Activated CD4-positive, alpha-beta T cell treated with anti-CD3 and anti-CD28 coated beads, Interleukin-10, Interleukin-2, amounts not matched to agents 100 ng/mL and 50 ng/mL, durations not matched to agents 16 hours and 8 hours (primary cell): ENCODE measurements at places on chromosomes 11 and 22.

GRCh38 chr11:12157241-12157661, 46.9 kb downstream of the MICAL2 start:
- DNase-seq: peak; percentile 81

DNA sequence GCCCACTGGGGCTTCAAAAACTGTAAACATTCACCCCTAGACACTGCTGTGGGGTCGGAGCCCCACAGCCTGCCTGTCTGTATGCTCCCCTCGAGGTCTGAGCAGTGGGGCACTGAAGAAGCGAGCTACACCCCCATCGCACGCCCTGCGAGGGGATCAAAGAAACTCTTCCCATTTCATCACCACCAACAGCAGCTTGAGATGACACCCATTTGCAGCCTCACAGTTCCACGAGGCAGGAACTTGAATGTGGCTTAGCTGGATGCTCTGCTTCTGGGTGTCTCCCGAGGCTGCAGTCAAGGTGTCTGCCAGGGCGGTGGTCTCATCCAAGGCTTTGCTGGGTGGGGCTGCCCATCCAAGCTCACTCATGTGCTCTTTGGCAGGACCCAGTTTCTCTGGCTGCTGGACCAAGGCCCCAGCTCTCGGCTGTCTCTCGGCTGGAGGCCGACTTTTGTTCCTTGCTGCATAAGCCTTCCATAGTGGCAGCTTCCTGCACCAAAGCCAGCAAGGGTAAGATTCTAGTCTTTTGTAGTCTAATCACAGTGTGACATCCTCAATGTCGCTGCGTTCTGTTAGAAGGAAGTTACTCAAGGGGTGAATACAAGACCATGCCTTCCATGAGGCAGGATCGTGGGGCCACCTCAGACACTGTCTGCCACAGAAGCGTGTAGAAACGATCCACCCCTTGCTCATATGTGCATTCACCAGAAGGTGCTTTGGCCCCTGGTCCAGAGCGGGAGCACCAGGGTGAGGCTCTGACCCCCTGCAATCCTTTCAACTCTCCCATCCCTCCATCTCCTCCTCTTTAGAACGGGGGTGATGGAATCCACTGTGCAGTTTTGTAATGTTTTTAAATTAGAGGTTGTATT, 46.2 kb upstream of the SEPTIN5 start:
- DNase-seq: no peak

DNA sequence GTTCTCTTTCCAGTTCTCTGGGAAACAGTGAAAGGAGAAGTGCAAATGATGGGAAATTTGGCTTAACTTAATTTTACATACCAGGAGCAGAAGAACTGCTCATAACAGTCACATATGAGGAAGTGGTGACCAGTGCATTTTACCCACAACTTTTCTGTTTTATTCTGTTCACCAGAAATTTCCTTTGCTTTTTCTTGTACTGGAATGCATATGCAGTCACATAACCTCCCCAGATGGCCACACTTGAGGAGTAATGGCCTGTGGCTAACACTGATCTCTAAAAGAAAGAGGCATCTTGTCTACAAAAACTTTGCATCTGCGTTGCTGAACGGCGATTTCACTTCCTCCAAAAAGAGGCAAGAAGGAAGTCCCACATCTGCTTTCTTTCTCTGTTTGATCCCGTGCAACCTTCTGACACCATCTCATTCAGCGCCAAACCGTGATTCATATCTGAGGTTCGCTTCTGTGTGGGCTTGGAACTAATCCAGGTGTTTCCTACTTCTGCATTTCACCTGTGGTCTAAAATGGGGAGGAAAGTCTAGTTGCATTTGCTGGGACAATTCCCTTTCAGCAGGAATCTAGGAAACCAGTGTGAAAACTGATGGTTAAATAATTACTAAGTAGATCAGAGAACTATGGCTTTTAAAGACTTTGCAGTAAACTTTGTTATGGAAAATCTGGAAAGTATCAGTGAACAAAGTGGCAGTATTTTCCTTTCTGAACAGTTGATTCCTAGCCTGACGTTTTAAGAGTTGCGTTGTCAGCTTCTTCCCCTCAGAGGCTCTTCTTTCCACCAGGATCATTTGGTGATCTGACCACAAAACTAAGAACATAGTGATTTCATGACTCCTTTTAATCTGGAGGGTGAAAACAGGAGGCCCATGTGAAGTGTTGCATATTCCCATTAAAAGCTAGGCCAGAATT, 4.2 kb upstream of the MPEG1 start:
- DNase-seq: peak; percentile 23

DNA sequence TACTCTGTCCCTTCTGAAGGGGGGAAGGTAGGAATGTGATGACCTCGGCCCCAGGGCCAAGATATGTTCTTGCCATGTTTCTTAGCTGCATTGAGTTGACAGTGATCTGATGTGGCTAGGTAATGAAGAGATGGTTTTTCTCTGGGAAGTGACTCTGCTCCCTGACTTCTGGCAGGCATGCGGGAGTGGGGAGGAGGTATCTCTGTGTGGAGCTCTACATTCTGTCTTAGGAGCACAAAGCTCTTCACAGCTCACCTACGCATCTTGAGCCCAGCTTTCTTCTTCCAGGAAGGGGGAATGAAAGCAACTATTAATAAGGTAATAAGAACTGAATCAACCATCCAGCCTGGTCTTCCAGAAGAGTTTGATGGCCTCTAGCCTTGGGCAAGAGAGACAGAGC, 241.0 kb downstream of the ST3GAL4 start:
- no peak for DNase-seq

DNA sequence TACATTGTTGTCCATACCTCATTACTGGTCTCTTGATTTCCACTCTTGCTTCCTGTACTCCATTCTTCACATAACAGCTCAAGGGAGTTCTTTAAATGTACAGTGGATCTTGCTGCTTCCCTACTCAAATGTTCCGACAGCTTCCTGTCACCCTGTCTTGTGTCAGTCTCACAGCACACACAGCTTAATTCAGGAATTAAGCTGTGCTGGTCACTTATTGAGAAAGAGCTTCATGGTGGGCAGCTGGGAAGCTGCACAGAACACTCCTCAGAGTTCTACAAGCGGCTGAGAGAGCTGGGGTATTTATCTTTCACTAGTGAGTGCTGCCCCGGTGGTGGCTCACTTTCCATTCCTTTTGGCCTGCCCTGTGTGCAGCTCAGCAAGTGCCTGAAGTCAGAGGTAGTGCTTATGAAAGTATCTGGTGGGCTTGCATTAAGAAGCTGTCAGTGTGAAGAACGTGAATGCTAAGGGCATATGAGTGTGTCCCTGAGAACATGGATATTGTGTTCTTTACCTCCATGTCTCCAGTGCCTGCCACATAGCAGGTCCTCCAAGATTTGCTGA, 48.7 kb downstream of the KCNQ1OT1 start:
- no peak for DNase-seq

DNA sequence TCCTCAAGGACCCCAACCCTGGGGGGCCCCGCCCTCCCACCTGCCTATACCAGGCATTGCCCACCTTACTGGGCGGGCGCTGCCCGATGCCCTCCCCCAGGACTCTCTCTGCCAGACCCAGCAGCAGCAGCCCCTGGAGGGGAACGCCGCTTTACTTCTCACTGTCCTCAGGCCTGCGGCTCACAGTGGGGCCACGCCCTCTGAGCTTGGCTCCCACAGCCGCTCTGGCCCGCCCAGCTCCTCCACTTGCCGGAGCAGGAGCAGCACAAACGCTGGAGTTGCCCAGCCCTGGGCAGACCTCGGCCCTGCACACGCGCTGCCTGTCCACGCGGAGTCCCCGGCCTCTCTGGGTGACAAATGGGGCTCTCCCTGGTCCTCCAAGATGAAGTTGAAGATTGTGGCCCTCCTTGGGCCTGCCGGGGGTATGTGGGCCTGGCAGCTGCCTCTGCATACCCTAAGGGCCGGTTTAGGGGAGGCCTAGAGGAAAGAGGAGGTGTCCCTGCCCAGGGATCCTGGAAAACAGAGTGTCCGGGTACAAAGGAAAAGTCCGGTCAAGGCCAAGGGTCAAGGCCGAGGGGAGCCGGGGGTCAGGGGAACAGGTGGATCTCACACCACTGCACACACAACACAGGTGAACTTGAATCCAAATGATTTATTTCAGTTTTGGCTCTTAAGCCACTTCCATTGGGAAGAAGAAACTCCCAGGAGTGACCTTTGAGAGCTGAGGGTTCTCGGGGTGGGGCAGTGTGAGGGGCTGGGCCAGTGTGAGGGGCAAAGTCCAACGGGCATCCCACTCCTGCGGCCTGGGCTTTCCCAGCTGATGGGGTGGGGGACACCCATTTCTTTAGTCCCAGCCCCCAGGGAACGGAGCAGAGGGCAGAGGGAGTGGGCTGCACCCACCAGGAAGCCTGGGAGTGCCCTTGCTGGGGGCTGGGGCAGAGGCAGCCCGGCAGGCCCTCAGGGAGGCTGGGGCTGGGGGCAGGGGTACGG, 674 bp upstream of the BAIAP2L2 start:
- no peak for DNase-seq

- no peak for DNase-seq
Observed at GRCh38 chr22:16933291-16934282, 74.4 kb downstream of the GAB4 start.

- DNase-seq: no peak
Observed at GRCh38 chr22:50459016-50459415, 15.8 kb downstream of the SBF1 start.

DNA sequence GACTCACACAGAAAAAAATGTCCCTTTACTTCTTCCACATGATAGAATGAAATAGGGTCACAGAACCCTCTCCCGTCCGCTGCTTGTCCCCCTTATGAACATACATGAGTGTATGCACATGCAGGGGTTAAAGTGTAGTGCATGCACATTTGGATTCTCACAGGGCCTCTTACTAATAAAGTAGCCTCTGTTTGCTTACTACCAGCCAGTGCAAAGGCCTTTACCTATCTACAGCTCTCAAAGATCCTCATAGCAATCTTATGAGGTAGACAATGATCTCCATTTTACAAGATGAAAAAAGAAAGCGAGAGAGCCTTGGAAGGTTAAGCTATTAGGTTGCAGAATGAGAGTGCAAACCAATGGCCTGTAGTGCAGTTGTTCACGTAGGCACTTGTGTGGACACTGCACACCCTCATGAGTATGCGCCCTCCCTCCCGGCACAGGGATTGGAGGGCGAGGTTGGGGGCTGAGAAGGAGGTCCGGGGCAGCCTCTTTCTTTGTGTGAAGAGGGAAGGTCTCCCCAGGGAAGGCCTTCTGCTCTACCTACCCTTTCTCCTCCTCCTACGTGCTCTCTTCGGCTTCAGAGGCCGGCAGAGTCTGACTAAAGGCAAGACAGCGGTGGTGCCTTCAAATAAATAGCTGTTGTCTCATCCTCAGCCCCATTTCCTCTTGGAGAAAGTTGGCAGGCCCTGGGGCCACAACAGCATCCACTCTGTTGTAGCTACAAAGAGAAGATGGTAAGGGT, 91.3 kb downstream of the CEP164 start:
- no peak for DNase-seq

- DNase-seq: no peak
Observed at GRCh38 chr11:64881476-64881875, 3.1 kb upstream of the EHD1 start.

- DNase-seq: no peak
Observed at GRCh38 chr11:20373147-20373546, 9.6 kb downstream of the HTATIP2 start.

DNA sequence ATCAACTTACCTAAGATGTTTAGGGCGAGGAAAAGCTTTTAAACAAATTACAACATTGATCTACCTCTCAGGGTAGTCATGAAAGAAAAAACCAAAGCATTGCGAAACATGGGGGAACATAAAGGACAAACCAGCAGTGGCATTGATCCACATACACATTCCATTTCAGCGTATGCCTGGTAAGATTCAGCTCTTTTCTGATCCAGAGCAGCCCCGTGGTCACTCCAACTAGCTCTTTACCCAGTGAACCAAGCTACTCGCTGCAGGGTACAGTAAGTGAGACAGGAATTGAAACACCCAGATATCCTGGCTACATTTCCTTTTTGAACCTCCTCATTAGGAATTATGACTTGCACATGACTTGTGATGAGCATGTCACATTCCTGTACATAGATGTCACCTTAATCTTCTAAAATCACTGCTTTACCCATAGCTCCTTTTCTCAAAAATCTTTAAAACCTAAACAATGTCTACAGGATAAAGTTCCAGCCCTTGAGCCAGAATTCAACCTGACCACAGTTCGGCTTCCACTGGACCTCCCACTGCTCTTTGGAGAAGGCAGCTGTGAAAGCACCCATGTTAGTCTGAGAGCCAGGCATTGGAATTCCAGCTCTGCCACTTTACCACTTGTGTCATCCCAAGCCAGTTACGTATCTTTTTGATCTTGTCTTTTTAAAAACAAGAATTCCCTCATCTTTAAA, 42.9 kb upstream of the AKIP1 start:
- no peak for DNase-seq

DNA sequence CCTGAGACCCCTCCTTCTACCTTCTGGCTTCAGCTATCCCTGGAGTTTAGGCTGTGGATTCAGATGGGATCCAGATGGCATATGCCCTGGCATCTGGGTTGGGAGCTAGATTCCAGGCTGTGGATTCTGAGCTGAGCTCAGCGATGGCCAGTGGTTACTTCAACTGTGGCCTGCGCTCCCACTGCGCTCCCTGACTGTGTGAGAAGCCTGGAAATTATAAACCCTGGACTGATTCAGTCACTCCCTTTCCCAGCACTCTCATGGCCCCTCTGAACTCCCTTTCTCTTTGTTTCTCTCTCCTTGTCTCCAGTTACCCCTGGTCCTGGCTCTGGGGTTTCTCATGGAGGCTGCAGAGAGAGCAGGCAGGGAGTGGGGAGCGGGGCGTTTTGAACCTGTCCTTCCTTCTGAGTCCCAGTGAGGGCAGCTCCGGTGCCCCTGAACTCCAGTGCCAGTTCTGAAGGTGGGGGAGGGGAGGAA, 4.8 kb downstream of the ARHGEF17 start:
- DNase-seq: no peak

GRCh38 chr22:48204296-48204695, 1441.8 kb downstream of the TBC1D22A start:
- DNase-seq: no peak

- DNase-seq: peak; percentile 54
Observed at GRCh38 chr11:107562647-107563208, 2.8 kb downstream of the ALKBH8 start.

DNA sequence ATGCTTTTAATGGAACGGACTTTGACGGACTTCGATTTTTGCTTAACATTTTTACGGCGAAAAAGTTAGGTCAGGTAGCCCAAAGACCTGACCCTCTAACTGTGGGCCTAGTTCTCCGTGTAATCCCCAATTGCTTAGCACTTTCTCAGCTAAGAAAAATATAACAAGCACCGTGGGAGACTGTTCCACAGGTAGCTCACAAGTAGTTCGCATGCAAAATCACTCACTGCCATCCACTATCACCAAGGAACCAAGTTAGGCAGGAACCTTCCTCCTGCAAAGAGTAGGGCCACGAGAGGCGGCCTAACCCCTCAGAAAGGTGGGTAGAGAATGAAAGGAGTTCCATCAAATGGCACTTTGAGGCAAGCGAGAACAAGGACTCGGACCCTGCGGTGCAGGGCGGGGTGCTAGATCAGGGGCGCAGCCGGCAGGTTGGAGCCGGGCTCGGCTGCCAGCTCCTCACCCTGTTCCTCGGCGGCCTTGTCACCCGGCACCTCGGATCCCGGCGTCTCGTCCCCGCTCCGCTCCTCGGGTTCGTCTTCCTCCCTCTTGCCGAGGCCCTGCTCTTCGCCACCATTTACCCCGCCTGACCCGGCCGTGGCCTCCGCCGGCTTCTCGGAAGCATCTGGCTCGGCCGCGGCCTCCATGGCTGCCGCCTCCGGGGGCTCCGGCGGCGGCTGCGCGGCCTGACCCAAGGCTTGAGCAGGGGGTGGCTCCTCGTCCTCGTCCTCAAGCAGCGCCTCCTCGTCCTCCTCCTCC, 922 bp downstream of the HNRNPUL2 start:
- DNase-seq: no peak

- DNase-seq: peak; percentile 77
Observed at GRCh38 chr22:17237038-17237668, 17.9 kb upstream of the ADA2 start.

GRCh38 chr11:18699848-18700261, 1.3 kb downstream of the TMEM86A start:
- DNase-seq: no peak
